Kidney capillary endothelial cell (primary cell): ENCODE measurements at places on chromosomes 2 and 18.

DNA sequence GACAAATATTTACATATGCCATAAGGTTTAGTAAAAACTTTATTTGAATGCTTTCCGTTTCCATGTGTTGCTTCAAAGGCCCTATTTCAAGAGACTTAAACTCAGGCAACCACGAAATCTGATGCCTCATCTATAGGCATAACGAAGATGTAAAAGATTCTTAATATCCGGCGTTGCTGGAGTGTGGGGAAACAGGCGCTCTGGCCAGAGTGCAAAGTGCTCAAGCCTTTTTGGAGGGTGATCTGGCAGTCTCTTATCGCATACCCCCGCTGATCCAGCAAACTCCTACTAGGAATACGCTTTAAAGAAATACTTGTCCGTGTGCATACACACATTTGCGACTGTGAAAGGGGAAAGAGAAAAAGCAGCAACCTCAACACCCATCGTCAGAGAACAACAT, 108.8 kb downstream of the NOL10 start:
- DNase-seq: no peak

DNA sequence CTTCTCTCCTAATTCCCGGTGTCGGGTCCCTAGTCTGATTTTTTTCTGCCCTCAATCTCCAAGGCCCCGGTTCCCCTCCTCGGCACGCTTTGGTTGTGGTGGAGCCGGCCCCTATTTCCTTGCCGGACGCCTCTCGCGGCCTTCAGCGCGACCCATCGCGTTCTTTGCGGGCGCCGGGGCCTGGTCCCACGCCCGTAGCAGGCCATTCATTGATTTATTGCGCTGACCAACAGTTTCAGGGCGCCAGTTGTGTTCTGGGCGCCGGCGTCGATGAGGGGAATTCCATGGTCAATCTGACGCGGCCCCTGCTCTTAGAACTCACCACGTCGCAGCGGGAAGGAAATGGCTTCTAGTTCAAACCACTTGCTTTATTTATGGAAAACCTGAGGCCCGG, 396 bp downstream of the CNOT9 start:
- DNase-seq: peak; percentile 51

GRCh38 chr2:241000831-241001321, 2.5 kb downstream of the SNED1 start:
- DNase-seq: no peak

- no peak for DNase-seq
These were observed 452.2 kb downstream of the MBD2 start for GRCh38 chr18:53772293-53772692.

DNA sequence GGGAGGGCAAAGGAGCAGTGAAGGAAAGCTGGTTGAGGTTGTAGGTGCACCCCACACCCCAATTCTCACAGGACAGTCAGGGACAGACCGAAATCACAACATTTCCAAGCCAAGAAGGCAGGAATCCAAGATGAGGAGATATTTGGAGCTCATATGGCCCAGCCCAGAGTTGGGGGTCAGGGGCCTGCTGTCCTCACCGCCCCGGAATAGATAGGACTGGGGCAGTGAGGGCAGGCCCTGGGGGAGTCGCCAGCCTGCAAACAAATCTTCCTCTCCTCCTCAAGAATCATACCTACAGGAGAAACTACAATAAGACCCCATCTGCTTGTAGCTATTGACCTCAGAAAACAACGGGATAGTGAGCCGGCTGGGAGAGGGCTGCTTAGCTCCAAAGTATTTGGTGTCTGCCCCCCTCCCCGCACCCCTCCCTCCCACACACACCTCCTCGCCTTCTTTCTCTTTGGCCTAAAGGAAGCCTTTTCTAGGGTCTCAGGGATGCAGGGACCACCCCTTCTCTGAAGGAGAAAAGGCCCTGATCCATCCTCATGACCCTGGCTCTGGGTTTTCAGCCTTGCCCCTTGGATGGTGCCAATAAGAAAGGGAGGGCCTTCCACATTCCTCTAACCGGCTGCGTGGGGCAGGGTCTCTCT, 3.8 kb downstream of the EN1 start:
- no peak for DNase-seq

- no peak for DNase-seq
These were observed 252.2 kb downstream of the HDAC4 start for GRCh38 chr2:239148495-239149200.

DNA sequence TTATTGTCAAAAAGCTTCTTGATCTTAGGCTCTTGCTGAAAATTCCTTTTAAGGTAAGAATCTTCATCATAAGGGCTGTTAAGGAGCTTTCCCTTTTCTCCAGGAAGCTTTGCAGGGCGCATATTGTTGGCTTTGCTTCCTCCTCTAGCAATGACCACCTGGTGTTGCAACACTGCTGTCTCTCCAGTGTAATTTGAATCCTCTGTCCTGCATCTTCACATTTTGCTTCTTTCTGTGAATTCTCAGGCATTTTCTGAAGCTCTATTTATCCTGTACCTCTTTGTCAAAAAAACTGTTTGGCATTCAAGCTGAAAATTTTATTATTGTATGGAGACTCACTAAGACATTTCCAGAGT, 533.1 kb upstream of the CHAC2 start:
- no peak for DNase-seq

- peak; percentile 38 for DNase-seq
These were observed 547 bp downstream of the SLC35F5 start for GRCh38 chr2:113755835-113756354.

GRCh38 chr18:58284699-58285448, 240.8 kb downstream of the NEDD4L start:
- DNase-seq: no peak

- no peak for DNase-seq
These were observed 199.2 kb downstream of the TFCP2L1 start for GRCh38 chr2:121085801-121086200.

- DNase-seq: no peak
These were observed 103.5 kb downstream of the TPO start for GRCh38 chr2:1516798-1517060.

- no peak for DNase-seq
These were observed 72.6 kb downstream of the GATA6 start for GRCh38 chr18:22241921-22242361.

DNA sequence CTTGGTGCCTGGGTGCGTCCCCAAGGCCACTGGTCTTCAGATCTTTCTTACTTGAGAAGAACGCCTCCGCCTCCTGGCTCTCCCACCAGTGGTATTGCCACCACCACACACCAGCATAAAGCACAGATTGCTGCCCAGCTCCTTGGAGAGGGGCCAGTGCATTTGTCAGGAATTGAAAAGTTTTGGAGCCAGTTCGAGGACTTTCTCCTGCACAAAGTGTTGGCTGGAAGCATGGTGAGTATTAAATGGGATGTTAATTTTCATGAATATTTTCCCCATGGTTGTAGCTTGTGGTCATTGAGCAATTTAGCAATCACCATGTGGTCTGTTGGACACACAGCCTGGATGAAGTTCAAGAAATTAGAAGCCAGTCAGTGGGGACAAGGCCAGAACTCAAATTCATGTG, 684.6 kb upstream of the FANCL start:
- no peak for DNase-seq

DNA sequence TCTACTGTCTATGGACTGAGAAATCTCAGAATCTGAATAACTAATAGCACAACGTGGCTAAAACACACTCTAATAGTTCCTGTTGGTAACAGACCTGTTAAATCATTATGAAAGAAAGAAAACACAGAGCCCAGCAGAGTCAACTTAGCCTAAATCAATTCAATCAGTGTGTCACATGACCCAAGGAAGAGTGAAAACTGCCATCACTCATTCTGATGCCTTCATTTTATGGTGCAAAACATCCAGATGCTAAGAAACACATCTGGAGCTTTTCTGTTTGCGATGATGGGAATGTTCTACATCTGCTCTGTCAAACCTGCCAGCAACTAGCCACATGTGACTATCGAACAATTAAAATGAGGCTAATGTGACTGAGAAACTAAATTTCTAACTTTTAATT, 295.7 kb upstream of the TRIB2 start:
- no peak for DNase-seq

GRCh38 chr2:96116424-96116878, at the start of gene ADRA2B:
TSS of gene ADRA2B (minus strand) at chr2:96116571. CDS start at chr2:96116149, 422 bp downstream.
- DNase-seq: no peak

DNA sequence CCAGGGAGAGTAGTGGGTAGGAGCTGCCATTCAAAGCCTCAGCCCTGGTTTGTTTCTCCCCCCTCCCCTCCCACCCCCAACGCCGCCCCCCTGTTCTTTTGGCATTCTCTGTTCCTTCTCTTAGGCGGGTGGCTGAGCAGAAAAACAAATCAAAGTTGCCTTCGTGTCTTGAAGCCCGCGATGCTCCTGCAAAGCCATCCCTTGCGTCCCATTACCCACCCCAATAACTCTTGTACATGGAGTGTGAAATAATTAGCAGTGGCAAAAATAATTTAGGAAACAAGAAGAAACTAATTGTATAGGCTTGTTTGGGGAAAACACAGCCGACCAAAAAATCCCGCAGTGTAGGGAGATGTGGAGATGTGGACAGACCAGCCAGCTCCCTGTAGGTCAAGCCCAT, 59.6 kb downstream of the CELF4 start:
- DNase-seq: no peak

GRCh38 chr2:18123577-18123976, 245.1 kb downstream of the KCNS3 start:
- DNase-seq: no peak

GRCh38 chr2:63778391-63778790, 63.3 kb upstream of the UGP2 start:
- DNase-seq: no peak

DNA sequence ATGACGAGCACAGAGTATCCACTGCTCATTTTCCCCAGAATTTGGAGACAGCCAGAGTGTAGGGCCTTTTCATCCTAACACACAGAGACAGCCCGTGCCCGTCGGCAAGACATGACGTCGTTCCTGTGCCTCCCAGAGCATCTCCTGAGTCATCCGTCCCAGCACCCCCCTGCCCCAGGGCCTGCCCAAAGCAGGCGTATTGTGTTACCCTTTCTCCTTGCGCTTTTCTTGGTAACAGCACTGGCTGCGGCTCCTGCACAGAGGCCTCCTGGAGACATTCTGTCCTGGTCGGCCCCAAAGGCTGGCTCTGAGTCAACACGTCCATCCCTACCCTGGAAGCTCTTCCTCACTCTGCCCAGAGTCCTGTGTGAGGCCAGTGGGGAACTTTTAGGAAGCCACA, 217.1 kb downstream of the KLHL29 start:
- DNase-seq: no peak

GRCh38 chr2:107338059-107338458, 452.1 kb upstream of the ST6GAL2 start:
- no peak for DNase-seq

- DNase-seq: no peak
These were observed 649.5 kb downstream of the SLC4A3 start for GRCh38 chr2:220276741-220277444.

GRCh38 chr2:189157456-189157855, 22.1 kb downstream of the COL5A2 start:
- no peak for DNase-seq

DNA sequence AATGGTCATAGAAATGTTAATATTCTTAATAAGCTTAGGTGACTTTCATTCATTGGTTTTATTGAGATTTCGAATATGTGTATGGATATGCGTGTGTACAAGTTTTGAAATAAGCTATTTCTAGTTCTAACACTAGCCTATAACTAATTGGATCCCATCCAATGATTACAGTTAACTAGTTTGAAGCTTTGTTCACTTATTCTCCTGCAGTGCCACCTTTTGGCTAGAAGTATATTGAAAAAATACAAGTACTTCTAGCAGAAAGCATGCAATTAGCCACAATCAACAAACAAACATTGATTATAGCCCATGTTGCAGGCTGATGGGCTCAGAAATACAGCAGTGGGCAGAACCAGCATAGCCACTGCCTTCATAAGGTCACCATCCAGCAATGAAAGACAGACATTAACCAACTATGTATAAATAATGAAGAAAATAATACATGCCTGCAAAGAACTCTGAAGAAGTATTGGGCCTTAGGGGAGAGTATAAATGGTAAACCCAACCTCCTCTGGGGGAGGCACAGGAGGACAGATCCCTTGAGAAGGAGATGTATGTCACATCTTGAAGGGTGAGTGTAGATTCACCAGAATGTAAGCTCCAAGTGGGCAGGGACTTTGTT, 5.1 kb upstream of the PIEZO2 start:
- DNase-seq: peak; percentile 71

- no peak for DNase-seq
These were observed 335.6 kb upstream of the ID2 start for GRCh38 chr2:8346208-8346607.

DNA sequence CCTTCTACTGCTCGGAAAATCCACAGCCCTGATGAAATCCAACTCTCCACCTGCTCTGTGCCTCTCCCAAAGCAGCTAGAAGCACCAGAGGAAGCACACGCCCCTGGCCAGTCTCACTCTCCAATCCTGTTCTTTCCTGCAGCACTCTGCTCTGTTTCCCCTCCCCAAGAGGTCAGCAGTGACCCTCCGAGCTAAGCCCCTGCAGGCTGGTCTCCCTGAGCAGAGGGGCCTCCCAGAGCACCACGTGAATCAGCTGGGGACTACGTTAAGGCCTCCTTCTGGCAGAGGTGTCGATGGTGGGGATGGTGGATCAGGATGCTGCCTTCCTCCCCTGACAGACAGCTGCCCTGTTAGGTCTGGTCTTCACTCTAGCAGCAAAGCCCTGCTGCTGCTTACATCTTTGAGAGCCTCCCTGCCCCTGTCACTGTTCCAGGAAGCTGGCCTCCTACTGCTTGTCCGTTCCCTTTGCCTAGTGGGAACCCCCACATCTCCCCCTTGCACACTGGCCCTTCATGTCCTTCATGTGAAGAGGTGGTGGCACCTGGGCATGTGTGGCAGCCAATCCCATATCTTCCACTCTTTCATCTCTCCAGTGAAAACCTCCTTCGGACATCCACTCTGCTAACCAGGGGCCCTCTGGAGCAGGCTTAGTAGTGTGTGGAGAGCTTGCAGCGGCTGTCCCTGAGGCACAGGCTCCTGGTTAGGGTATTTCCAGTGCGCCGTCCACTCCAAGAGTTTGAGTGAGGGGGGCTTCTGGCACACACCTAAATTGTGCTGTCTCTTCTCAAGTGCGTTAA, 307.5 kb upstream of the HS6ST1 start:
- DNase-seq: no peak

GRCh38 chr2:215059724-215060123, 78.7 kb downstream of the ABCA12 start:
- DNase-seq: no peak

DNA sequence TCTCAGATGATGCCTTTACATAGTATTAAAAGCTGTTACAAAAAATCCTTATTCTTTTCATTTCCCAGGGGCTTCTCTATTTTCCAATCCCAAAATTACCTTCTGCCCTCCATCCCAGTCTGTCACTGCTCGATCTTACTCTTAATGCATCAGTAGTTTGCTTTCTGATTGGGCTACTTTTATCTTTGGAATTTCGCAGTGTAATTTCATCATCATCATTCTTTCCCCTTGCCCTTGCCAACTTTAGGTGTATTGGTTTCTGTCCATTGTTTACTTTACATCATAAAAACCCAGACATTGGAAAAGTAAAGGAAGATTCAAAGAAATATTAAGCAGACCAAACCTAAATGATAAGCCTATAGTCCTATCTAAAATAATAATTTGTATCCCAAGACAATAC, 457.2 kb downstream of the PIK3C3 start:
- no peak for DNase-seq

DNA sequence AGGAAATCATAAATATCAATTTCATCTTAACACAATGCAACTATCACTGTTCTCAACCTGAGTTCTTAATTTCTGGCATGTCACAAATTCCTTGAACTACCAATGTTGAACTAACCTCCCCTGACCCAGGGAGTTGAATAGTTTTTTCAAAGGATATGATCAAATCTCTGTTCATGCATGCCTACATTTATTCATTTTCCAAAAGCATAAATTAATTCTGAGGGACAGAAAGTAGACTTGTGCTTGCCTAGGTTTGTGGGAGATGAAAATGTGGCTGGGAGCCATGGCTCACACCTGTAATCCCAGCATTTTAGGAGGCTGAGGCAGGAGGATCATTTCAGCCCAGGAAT, 175.7 kb downstream of the TGIF1 start:
- no peak for DNase-seq

GRCh38 chr2:239279508-239280295, 121.1 kb downstream of the HDAC4 start:
- no peak for DNase-seq
